ENCODE measurements at places on chromosomes 7 and 10.

GRCh38 chr10:62817121-62817765 lies 1.1 kb upstream of the EGR2 start:
- DNase-seq, result no peak

GRCh38 chr10:3780021-3780770 lies 4.8 kb downstream of the KLF6 start:
- DNase-seq, result peak; percentile 59

DNA sequence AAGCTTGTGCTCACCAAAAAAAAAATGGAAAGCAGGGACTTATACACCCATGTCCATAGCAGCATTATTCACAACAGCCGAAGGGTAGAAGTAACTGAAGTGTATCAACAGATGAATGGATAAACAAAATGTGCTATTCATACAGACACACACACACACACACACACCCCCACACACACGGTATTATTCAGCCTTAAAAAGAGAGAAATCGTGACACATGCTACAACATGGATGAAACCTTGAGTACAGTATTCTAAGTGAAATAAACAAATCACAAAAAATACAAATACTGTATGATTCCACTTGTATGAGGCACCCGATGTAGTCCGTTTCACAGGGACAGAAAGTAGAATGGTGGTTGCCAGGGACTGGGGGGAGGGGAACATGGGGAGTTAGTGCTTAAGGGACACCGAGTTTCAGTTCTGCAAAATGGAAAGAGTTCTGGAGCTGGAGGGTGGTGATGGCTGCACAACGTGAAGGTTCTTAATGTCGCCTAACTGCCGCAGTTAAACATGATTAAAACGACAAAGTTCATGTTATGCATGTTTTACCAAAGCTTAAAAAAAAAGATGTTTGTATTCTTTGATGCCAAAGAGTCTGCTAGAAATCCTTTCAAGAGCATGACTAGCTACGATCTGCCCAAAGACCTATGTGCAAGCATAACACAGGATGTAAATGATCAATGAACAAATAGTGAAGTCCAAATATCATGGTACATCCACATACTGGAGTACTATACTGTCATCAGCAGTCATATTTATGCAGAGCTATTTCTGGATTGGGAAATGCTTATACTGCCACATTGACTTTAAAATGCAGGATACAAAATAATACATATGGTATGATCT lies 7.2 kb downstream of the TNS3 start:
- no peak for DNase-seq

GRCh38 chr7:4097001-4097609 lies 585.0 kb upstream of the FOXK1 start:
- no peak for DNase-seq

DNA sequence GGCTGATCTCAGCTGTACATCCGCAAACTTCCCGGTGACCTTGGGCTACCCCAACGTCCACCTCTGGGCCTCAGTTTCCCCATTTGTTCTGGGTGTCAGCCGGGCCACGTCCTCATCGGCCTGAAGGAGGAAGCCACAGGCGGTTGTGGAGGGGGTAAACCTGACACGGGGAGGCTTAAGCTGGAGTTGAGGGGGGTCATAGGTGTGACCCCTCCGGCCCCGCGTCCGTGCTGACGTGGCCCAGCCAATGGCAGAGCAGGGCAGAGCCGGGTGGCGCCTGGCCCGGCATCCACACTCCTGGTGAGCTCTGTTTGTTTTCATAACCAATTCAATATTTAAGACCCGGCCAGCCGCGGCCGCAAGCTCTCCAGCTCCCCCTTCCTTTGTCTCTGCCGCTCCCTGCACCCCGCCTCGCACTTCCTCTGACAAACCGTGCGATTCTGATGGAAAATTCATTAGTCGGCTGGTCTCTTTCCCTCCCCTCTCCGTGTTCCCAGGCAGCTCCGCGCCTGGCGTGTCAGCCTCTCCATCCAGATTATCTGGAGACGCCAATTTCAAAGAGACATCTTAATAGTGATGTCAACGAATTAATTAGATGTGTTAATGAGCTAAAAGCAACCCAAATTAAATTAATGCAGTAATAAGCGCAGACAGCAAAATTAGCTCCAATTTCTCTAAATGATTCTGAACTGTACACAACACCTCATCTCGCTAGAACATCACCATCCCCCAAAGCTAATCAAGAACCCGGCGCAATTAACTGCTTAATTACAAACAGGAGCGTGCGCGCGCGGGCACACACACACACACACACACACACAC lies 55.4 kb downstream of the MICALL2 start:
- peak; percentile 23 for DNase-seq

- peak; percentile 28 for DNase-seq
Observed at GRCh38 chr7:149635561-149636329, 137.6 kb downstream of the ZNF467 start.

GRCh38 chr7:100431286-100431735 lies 1.7 kb downstream of the MEPCE start:
- DNase-seq, result no peak

- DNase-seq, result peak; percentile 82
Observed at GRCh38 chr7:129664029-129665012, 52.8 kb downstream of the NRF1 start.

DNA sequence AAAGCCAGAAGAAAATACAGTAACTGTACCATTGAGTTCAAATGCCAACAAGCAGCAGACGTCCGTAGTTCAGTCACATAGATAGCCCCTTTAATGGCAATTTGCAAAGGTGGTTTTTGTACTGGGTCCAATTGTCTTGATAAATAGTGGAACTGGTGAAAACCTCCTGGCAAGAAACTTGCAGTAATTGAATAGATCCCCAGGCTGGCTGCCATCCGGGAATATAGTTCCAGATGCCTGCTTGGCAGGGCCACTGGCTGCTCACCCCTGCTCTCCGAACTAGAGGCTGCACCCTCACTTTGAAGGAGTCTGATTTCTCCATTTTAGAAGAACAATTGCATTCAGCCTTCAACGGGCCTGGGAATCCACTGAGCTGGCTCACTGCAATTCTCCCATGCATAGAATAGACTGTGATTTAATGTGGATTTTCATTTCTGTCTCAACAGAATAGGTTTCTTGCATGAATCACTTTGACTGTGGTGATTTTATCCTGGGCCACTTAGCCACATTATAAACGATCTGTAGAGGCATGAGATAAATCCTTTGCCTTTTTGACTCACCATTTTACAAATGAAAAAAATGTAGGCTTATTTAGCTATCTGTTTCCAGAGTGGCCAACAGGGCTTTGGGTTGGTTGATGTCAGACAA lies 35.9 kb upstream of the ELMO1 start:
- no peak for DNase-seq

DNA sequence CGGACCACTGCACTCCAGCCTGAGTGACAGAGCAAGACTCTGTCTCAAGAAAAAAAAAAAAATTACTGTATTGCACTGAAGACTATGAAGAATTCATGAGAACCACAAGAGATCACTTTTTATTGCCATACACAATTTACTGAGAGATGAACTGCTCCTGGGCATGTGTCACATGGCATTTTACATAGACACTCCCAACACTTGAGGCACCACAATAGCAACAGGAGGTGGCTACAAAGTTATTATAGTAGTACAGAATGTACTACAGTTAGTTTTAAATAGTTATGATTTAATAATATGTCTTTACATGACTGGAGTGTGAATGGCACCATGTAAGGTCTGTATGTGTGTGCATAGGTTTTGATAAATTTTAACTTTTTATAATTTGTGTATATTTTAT lies 70.6 kb downstream of the KMT2E start:
- DNase-seq, result no peak

DNA sequence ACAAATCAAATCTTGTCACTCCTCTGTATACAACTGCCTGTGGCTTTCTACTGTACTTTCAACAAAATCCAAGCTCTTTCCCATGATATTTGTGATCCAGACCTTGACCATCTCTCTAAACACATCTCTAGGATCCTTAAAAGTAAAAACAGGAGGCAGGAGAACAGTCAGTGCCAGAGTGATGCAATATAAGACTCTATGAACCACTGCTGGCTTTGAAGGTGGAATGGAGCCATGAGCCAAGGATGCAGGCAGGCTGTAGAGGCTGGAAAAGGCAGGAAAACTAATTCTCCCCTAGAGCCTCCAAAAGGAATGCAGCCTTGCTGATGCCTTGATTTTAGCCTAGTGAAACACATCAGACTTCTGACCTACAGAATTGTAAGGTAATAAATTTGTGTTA lies 45.5 kb upstream of the LRRN3 start:
- peak; percentile 41 for DNase-seq

DNA sequence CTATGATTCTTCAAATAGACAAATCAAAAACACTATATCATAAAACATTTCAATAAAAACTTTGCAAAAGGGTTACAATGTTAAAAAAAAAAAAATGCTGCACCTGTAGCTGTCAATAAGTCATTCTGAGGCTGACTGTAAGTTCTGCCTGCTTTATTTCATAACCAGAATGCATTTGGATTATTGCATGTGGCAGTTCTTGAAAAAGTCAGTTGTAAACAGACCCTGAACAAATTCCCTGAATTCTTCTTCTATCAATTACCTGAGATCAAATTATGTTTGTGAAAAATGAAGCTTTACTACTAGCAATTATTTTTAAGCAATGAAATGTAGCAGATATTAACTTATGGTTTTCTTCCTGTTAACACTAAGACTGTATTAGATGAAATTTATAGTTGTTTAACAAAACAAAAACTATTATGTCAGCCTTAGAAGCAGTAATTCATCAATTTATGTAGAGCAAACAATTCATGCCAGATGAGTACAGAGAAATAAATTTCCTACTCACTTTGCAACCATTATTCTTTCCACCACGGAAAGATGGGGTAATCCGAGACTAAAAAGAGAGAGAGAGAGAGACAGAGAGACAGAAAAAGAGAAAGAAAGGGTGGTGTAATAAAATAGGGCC lies 107.8 kb downstream of the SFMBT2 start:
- no peak for DNase-seq

DNA sequence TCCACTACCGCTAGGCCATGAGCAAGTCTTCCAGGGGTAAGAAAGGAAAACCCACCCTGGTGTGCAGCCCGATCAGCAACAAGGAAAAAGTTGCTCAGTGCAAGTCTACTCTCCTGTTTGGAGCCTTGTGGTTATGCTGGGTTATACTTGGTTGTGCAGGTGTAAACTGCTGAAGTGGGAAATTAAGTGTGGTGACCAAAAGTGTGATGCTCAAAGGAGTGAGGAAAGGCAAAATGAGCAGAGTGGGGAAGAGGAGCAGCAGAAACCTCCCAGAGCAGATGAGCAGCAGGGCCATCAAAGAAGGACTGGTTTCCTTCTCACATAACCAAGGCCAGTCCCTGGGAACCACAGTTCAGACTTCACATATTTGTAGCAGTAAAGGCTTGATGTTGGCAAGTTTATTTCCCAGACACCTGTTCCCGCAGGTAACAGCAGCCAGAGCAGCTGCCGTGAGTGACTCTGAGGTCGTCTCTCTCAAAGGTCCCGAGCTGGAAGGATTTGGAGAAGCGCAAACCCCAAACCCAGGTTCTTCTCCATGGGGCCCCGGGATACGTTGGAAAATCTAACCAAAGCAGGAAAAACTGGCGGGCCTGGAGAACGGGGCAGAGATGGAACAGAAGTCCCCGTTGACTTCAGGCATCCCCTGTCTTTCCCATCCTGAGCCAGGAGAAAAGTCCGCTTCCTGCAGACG lies 607 bp upstream of the SMO start:
- DNase-seq, result no peak

- no peak for DNase-seq
Observed at GRCh38 chr10:77987671-77988255, 41.6 kb downstream of the POLR3A start.

- no peak for DNase-seq
Observed at GRCh38 chr7:67590649-67591048, 594.0 kb downstream of the TYW1 start.

DNA sequence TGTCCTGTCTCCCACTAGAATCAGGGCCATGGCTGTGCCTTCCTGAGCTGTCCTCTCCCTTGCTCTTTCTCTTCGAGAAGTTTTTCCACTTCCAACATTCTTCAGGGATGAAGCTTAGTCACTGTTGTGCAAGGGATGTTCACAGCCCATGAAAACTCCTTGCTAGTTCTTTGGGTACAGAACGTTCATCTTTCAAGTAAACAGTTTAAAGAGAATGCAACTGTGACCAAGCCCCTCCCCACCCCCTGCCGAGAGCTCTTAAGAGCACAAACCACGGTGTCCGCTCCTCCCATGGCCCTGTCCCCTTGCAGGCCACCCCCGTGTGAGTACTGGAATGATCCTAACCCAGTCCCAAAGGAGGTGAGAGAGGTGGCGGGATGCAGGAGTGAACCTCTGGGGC lies 161.1 kb upstream of the RHEB start:
- DNase-seq, result peak; percentile 89

DNA sequence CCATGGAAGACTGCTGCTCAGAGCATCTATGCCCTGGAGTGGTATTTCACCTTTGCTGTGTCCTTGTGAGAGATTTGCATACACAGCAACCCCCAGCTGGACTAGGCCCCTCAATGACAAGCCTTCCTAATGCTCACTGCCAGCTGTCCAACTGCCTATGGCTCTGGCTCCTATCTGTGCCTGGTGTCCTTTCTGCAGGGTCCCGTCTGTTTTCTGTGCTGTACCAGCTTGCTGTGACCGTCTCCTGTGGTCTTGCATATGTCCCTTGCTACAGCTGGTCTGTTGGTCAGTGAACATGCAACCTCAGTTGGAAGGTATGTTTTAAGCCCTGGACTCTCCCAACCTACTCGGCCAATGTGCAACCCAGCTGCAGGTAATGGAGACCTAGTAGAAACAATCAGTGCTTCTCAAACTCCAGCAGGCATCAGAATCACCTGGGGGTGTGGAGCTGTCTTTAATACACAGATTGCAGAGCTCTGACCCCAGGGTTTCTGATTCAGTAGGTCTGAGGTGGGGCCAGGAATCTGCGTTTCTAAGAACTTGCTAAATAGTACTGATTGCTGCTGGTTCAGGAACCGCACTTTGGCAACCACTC lies 306.4 kb upstream of the ZNF32 start:
- no peak for DNase-seq

DNA sequence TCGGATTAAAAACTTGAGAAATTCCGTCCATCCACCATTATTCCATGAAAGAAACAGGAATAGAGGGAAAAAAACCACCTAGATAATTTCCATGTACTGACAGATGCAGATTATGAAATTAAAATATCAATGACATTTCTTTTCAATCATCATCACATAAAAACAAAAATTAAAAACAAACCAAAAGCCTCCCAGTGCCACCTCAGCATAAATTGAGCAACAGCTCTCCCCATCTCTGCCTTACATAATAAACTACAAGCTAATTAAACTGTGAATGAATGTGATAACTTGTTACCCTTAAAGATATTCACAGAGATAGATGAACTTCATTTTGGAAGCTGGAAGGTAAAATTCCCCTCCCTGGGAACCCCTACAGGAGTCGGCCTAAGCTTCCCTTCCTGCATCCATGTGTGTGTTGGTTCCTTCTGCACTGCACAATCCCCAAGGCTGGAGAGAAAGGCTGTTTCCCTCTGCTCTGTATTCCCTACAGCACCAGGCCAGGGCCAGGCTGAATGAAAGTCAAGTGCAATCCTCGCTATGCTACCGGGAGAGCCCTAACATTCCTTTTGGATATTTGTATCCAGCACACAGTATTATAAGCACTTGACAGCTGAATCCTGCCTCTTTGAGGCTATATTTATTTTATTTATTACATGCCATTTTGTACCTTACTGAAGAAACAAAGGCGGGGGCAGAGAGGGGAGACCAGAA lies 8.1 kb downstream of the CCDC6 start:
- no peak for DNase-seq

Data from fibroblast of mammary gland (primary cell).